ENCODE measurements at places on chromosomes 7 and 10.

DNA sequence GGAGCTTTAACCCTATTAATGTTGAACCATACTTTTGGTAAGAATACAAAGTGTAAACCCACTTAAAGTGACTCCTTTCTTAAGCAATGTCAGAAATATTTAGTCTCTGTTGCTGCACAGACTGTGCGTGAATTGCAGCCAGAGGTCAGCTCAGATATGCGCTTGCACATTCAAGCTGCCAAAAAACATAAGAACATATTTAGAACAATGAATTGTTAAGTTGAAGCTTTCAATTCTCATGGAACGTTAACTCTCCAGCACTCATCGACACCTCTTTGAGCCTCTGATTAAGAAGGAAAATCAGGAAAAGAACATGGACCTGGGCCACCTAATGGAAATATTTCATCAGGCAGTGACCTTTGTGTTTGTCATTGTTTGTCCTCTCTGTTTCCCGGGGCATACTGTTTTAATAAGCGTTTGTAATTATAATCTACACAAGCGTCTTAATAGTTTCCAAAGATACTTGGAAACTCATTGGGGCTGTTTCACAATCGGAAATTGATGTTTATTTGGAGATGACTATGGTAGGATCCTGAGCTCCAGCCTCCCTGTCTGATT is 193.0 kb upstream of the CELF2 start:
- DNase-seq, result no peak

DNA sequence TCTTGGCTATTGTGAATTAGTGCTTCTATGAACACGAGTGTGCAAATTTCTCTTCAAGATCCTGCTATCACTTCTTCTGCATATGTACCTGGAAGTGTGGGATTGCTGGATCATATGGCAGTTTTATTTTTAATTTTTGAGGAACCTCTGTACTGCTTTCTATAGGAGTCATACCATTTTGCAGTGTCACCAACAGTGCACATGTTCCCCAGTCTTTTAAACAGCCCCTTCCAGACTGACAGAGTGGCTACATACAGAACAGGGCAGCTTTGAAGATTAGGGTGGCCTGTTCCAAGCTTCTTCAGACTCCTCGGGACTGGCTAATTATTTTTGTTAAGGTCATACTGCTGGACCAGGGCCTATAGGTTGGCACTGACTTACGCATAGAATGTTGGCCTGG is 82.9 kb downstream of the AUTS2 start:
- DNase-seq, result no peak

- no peak for DNase-seq
Measured at GRCh38 chr7:98855610-98856422, 14.0 kb downstream of the TMEM130 start.

- DNase-seq, result no peak
Measured at GRCh38 chr10:98463976-98464754, 17.4 kb upstream of the HPS1 start.
